Stimulated activated CD8-positive, alpha-beta memory T cell treated with anti-CD3 and anti-CD28 coated beads, Interleukin-12 subunit alpha, Interleukin-12 subunit beta, amount 100 ng/mL, for 1 hour (primary cell): ENCODE measurements at places on chromosomes 5 and 9.

DNA sequence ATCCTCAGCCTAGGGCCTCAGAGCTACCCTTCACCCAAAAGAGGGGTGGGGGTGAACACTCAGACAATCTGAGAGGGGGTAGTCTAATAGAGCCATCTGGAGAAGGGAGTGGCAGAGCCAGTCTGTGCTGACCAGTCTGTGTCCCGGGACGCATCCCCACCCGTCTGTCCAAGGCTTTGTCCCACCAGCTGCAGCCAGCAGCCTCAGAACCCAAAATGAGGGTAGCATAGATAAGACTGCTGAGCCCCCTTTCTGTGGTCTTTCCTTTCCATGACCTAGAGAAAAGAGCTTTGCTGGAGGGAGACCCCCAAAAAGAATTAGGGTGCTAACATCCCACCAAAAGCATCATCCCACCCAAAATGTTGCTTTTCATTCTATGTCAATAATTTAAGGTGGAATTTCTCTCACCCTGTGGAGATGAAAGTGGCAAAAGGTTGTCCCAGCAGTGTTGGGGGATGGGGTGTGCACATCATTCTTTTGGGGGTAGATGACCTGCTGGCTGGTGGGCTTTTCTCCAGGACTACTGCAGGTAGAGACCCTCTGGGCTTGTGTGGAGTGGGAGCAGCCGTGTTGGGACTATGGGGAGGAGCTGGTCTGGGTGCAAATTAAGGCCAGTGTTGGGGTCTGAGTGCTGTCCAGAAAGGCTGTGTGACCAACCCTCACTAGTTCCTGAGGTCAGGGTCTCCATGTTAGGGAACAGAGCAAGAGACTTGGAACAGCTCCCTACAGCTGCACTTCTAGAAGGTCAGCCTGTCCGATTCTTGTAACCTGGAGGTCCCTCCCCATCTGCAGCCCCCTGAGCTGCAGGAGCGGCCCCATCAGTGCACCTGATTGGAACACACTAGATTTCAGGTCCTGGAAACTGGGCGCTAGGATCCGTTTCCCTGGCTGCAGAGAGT, 19.9 kb downstream of the URM1 start:
- DNase-seq, result no peak

DNA sequence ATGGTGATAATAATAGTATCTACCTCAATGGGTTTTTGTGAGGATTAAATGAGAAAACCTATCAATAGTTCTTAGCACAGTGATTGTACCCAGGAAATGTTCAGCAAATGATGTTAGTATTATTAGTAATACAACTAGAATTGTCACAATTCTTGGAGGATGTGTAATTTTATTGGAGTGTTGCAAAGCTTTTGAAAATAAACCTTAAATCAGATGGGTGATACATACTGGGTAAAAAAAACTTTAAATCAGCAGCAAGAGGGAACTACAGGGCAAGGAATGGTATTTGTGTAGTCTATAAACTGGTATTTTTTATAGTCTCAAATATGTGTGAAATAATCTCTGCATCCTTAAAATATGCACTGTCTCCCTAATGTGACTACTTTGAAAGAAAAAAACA, 371.6 kb downstream of the PIK3R1 start:
- no peak for DNase-seq

GRCh38 chr9:136722093-136722968, 10.0 kb downstream of the DIPK1B start:
- DNase-seq, result no peak

- DNase-seq, result no peak
Measured at GRCh38 chr5:66743344-66743743, 147.2 kb downstream of the MAST4 start.

GRCh38 chr5:39138892-39139291, 64.7 kb upstream of the RICTOR start:
- no peak for DNase-seq

GRCh38 chr5:178851951-178852350, 7.8 kb upstream of the ZNF354B start:
- DNase-seq, result no peak

DNA sequence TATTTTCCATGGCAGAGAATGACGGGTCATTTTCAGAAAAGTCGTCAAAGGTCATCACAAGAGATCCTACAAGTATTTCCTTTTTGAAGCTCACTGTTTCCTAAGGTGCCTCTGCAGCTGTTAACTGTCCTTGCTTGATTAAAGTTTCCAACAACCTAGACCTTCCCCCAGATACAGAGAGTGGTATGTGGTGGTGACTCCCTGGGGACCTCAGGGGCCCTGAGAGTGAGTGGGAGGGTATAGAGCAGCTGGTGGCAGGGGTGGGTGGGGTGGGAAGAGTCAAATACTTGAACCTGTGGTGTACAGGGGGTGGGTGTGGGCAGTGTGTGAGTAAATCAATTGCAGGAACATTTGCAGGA, 1.6 kb upstream of the CD72 start:
- no peak for DNase-seq

DNA sequence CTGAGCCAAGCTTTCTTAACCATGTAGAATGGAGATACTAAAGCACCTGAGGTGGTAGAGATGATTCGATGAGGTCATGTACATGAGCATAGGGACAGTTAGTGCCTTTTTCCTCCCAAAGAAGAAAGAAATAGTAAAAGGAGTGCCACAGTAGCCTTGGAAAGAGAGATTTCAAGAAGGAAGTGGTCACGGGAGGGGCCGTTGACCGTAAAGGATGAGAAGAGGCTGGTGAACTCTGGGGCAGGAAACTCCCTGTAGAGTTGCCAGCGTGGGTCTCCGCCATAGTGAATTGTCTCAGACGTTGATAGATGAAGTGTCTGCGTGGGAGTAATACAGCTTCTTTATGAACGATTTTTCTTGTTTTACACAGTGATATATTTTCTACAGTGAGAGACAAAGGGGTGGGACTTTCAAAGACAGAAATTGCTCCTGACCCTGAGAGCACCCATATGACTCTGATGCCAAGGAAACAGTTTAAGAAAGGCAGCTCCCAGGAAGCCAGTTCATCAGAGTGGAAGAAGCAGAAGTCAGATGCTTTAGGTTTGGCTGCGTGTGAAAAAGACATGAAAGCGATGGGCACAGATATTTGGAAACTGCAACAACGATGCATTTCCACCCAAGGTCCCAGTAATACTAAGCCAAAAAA, 41.3 kb downstream of the UGCG start:
- peak; percentile 10 for DNase-seq

DNA sequence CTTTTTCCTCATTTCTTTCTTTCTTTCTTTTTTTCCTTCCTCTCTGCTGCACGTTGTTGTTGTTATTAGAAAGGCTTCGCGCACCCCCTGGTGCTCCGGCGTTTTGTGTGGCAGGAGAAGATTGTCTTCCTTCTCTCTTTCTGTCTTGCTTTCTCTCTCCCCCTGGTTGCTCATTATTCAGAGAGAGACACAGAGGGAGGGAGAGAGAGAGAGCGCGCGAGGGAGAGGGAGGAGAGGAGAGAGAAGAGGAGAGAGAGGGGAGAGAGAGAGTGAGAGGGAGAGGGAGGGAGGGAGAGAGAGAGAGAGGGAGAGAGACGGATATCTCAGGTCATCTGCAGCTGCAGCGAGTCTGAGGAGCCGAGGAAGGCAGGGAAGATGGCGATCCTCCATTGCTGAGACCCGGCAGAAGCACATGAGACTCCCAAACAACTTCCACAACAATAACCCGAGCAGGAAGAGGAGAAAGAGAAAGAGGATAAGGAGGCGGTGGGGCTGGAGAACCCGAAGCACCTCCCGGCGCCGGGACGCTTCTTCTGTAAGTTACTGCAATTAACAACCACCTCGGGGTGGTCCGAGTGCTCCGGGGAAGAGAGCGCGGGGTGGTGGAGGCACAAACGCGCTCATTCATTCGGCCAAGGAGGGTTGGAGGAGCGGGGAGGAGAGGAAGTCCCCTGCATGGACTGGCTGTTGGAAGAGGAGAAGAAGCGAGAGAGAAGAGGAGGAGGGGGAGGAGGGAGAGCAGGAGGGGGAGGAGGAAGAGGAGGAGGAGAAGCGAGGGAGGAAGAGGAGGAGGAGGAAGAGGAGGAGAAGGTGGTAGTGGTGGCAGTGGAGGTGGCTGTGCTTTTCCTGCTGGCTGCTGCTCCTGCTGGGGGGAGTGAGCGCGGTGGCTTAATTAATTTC, at the start of gene ZNF462:
Gene ZNF462, plus strand, starts transcription at position 346 of the 900 bp plus-strand sequence. CDS start 60,218 bp downstream, outside the sequence.
- no peak for DNase-seq

DNA sequence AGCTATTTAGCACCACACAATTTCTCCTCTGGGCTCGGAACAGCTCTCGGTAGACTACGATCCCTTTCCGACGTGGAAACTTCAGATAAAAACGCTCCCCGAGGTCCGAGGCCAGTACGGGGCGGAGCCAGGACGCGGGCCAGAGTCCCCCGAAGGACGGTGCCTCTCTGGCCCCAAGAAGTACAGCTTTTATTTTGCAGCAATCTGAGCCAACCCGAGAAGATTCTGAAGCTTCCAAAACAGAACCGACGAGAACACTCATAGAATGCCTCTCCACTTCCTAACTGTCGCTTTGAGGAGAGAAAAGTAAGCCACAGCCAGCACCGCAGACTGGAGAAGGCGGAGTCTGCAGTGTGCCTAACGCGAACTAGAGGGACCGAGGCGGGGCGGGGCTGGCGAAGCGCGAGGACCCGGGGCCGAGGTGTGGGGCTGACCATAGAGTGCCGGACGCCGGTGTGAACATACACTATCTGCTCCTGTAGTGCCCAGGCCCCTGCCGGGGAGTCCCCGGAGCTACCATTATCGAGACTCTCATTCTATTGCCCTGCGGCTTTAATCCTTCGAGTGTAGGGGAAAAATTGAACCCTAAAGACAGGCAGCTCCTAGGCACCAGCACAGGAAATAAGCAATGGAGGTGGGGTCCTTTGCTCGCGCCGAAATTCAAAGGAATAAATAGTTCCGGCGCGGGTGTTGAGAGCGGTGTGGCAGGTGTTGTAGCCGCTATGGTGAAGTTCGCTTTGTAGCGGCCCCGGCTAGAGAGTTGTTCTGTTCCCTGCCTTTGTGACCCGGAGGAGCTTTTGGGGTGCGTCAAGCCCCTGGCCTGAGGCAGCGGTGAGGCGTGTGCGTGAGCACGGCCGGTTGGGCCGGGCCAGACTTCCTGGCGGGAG, at the start of gene SMC2:
Gene SMC2, plus strand, starts transcription at position 663 of the 887 bp plus-strand sequence. CDS start 1,076 bp downstream, outside the sequence.
- DNase-seq, result peak; percentile 85

DNA sequence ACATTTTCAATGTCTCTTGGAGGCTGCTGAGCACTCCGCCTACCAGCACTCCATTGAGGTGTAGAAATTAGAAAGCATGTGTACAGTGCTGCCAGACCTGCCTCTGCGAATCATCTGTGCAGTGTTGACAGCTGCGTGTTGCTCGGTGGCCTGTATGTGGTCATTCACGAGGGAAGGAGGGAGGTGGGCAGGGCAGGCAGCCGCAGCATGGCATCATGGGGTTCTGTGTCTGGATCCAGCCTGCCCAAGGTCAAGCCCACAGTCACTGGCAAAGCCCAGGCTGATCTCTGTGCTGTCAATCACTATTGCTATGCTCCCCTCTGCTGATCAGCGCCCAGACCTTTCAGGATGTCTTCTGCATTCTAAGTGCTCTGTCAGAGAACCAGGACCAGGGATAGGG, 8.0 kb upstream of the PDZD2 start:
- DNase-seq, result no peak

DNA sequence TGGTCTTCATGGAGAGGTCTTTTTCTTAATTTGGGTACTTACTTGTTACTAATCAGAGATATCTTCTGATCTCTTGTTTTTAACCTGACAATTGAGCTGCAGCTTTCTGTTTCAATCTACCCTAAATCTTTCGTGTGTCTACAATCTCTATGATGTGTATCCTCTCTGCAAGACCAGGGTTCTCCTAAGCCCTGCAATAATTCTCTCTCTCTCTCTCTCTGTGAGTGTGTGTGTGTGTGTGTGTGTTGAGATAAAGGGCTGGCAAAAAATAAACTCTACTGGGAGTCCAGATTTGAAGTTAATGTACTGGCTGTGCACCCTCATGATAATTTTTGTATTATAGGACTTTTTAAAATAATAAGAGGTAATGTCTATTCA, 57.8 kb upstream of the FBXL7 start:
- DNase-seq, result no peak

DNA sequence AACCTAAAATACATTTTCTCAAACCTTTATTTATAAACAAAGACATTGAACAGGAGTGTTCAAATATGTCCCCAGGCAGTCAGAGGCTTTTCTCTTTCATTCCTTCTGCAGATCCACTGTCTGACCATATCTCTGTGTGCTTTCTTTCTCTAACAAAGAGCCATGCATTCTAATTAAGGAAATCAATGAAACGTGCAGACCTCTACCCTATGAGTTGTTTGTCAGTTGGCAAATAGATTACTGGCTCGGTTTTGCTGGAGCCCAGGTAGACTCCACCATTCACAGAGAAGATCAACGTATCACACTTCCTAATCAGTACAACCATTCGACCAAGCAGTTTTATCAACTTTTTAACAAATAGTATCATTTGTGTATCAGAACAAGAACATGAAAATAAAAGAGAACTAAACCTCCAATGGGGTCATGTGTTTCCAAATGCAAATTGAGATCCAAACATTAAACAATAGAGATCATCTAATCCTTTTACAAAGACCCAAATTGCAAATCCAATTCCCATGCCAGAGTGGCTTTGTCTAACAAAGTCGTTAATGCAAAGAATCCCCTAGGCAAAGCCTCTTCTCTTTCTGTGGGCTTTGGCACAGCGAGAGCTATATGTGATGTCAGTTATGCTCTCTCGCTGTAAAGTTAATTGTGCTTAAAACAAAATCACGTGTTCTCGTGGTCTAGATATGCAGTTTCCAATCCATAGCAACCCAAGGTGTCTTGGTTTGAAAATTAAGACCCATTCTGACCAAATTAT, 16.8 kb downstream of the KLF4 start:
- DNase-seq, result no peak

- no peak for DNase-seq
Measured at GRCh38 chr5:76269259-76269931, 133.7 kb upstream of the IQGAP2 start.

GRCh38 chr5:174065528-174066197, 20.2 kb downstream of the NSG2 start:
- no peak for DNase-seq

DNA sequence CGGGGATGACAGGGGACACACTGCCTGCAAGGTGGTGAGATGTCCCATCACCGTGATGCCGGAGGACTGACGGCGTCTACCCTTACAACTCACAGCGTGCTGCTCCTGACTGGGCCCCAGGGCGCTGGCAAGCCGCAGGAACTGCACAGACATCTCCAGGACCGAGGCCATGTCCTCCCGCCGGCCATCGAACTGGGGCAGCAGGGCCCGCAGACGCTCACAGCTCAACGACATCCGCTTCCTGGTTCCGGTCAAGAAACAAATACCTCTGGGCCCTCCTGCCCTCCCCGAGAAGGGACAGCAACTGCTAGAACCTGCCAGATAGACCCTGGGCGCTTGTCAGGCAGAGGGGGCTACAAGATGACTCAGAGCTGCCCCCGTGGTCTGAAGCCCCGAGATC, 1.0 kb downstream of the SOHLH1 start:
- DNase-seq, result no peak

DNA sequence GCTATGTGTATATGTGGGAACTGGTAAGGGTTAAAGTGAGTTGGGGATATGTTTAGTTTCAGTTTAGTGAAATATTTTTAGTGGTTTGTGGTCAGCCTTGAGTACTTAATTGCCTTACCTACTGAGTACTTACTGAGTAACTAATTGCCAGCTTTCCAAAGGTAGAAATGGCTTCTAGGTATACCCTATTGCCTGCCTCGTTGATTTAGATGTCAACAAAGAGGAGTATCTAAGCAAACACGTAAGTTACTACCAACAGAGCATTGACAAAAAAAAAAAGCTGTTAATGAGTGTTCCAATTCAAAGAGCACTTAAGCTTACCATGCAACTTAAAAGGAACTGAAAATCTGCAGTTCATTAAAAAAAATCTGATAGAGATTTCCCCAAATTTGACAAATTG, 8.8 kb downstream of the ATP10B start:
- no peak for DNase-seq
